ENCODE measurements at places on chromosomes 4 and X. TPM values are rescaled to one million over a fixed set of nuclear protein-coding genes. Genes with fewer than 3 reads are reported as not detected.

DNA sequence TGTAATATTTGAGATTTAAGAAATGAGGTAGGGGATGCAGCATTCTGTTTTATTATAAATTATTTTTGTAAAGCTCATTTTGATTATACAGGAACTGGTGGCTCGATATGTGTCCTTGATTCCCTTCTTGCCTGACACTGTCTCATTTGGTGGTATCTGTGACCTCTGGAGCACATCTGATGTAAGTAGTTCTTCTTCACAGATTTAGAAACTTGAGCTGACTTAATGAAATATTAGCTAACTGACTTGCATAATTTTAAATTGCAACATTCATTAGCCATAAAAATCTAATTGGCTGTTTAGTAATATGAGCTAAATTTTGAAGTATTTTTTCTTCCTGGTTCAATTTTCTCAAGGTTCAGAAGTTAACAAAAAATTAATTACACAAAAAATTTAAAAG is 69.1 kb downstream of the FBXL5 start:
- H3K4me1 ChIP-seq: peaks cover 36% of the 10 kb centered on the region
- peak overlapping the region; percentile 78 for H3K27ac ChIP-seq
- H3K4me3 ChIP-seq: no peak overlapping the region
- DNase-seq: no peak
- H3K36me3 ChIP-seq: no peaks in the 10 kb centered on the region
- no peaks in the 10 kb centered on the region for H3K27me3 ChIP-seq

Gene PRR32
- not detected for total RNA-seq

DNA sequence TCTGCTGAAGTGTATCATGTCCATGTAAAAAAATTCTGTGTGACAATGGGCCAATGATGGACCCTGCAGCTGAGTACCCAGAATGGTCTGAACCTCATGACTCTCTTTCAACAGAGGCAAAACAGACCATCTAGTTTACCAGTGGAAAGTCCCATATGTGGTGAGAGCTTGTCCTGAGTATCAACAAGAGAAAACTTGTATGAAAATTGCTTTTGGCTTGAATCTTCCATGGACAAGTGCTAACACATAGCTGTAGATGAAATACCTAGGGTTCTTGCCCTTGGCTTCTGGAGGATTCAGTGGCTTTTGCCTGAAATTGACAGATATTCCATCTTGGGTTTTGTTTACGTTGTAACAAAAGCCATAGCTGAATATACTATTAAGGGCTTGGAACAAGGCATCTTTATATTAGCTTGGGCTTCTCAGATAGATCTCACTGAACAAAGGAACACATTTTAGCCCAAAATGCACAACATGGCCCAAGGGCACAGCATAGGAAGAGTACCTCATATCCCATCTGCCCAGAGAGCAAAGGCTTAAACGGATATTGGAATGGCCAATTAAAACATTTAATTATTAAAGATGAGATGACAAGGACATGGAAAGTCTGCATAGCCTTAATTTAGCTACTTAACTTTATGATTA is 128.5 kb upstream of the HPGD start:
- no peak overlapping the region for H3K4me3 ChIP-seq
- H3K27ac ChIP-seq: no peak overlapping the region
- H3K27me3 ChIP-seq: no peaks in the 10 kb centered on the region
- DNase-seq: no peak
- H3K4me1 ChIP-seq: no peaks in the 10 kb centered on the region

DNA sequence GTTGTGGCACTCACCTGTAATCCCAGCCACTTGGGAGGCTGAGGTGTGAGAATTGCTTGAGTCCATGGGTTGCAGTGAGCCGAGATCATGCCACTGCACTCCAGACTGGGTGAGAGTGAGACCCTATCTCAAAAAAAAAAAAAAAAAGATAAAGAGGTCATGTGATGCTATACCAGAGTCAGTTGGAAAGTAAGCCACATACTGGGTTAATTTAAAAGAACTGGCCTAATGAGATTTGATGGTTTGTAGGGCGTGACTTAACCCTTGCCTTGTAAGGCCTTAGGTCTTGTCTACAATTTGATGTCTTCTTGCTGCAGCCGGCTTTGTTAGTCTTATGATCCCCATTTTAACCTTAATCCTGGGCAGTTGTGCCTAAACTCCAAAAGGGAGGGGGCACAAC is 5.2 kb downstream of the MGST2 start:
- H3K4me1 ChIP-seq: peaks cover 44% of the 10 kb centered on the region
- H3K27ac ChIP-seq: no peak overlapping the region
- H3K36me3 ChIP-seq: peaks cover 6% of the 10 kb centered on the region

Gene CTPS2
- total RNA-seq: 2.0 TPM

GRCh38 chr4:134126000-134126560 is 75.5 kb downstream of the PABPC4L start:
- no peak overlapping the region for H3K4me3 ChIP-seq
- no peaks in the 10 kb centered on the region for H3K4me1 ChIP-seq
- no peak for DNase-seq

GRCh38 chrX:116862340-116862739 is 399.6 kb upstream of the CT83 start:
- H3K4me1 ChIP-seq: no peaks in the 10 kb centered on the region
- H3K36me3 ChIP-seq: no peaks in the 10 kb centered on the region
- H3K27me3 ChIP-seq: no peaks in the 10 kb centered on the region
- no peak overlapping the region for H3K27ac ChIP-seq
- DNase-seq: no peak

Gene PCDH18
- 4.7 TPM for total RNA-seq

DNA sequence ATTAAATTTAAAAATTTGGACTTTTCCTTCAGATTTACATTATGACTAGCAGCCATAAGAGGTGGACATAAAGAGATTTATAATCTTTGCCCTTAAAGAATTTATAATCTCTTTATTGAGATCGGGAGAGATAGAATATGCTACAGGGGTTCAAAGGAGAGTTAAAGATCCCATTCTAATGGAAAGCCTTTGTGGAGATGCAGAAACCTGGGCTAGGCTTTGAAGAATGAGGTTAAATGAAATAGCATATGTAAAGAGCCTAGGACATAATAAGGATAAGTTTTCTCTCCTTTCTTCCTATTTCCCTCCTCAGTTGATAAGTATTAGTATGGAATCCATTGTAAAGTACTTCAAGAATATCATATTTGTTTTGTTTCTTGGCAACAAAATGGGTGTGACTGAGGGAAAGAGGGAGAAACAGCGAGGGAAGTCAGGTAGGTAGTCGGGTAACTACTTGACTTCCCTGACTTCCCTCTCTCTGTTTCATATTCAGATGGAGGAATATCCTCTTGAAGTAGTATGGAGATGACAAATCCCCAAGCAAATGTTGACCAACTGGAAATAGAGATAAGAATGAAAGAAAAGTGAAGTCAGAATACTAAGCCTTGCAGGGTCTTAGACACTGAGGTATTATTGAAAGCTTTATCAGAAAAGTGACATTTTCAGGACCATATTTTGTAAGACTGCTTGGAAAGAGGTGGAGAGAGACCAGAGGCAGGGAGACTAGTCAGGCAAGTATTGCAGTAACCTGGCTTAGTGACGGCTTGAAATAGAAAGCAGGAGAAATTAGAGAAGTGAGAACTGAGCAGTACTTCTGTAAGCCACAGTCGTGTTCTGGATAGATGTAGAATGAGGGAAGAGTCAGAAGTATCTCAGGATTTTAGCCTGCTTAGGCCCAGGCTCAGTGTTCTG is 82.9 kb downstream of the PDLIM5 start:
- H3K36me3 ChIP-seq: no peaks in the 10 kb centered on the region
- peak overlapping the region; percentile 68 for H3K27ac ChIP-seq
- DNase-seq: no peak
- no peaks in the 10 kb centered on the region for H3K27me3 ChIP-seq
- no peak overlapping the region for H3K4me3 ChIP-seq

GRCh38 chr4:187103351-187103750 is 379.7 kb upstream of the FAT1 start:
- DNase-seq: no peak
- no peak overlapping the region for H3K4me3 ChIP-seq
- H3K36me3 ChIP-seq: no peaks in the 10 kb centered on the region
- H3K4me1 ChIP-seq: no peaks in the 10 kb centered on the region
- H3K27me3 ChIP-seq: no peaks in the 10 kb centered on the region

DNA sequence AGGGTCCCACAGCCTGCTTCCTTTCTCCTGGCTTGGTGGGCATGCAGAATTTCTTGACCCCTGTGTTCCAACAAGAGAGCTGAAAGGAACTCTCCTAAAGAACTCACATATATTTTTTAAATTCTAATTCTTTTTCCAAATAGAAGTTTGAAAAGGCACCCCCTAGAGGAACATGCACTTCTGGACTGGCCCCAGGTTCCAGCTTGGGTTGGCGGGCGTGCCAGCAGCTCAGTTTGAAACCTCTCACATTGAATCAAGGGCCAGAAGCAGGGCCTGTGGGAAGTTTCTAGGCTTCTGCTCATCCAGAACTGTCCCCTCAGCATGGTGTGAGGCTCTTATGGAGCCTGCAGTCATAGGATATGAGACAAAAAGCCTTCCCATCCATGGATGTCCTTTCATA is 132.6 kb downstream of the ATG4A start:
- no peak for DNase-seq
- H3K4me3 ChIP-seq: no peak overlapping the region
- no peaks in the 10 kb centered on the region for H3K36me3 ChIP-seq
- H3K4me1 ChIP-seq: no peaks in the 10 kb centered on the region
- no peaks in the 10 kb centered on the region for H3K27me3 ChIP-seq
- no peak overlapping the region for H3K27ac ChIP-seq

DNA sequence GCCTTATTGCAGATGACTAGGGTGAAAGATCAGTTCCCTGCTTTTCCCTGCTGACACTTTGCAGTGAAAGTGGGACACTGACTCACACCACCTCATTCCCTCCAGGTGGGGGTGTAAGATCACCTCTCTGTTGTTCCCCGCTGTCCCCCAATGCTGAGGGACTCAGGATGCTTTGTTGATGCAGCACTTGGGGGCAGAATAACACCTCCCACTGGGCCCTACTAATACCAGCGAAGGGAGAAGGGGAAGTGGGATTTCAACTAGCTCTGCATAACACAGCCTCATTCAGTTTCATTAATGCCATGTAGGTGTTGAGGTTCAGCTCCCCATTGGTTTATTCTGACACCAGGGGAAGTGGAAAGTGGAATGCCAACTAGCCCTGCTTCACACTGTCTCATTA is 43.6 kb upstream of the IL1RAPL2 start:
- H3K36me3 ChIP-seq: no peaks in the 10 kb centered on the region
- H3K4me3 ChIP-seq: no peak overlapping the region
- no peaks in the 10 kb centered on the region for H3K4me1 ChIP-seq
- no peak overlapping the region for H3K27ac ChIP-seq
- H3K27me3 ChIP-seq: no peaks in the 10 kb centered on the region
- no peak for DNase-seq

All from gastrocnemius medialis (tissue), 4 donors.